ENCODE measurements at places on chromosomes 7 and 10.

- DNase-seq: no peak
These were observed 300.5 kb upstream of the SEMA3A start for GRCh38 chr7:84495128-84495527.

- no peak for DNase-seq
These were observed 239.0 kb upstream of the MKI67 start for GRCh38 chr10:128365156-128365725.

GRCh38 chr7:2919256-2919655 lies 75.1 kb upstream of the GNA12 start:
- DNase-seq: no peak

- no peak for DNase-seq
These were observed 176.1 kb downstream of the SGMS1 start for GRCh38 chr10:50447691-50448090.

DNA sequence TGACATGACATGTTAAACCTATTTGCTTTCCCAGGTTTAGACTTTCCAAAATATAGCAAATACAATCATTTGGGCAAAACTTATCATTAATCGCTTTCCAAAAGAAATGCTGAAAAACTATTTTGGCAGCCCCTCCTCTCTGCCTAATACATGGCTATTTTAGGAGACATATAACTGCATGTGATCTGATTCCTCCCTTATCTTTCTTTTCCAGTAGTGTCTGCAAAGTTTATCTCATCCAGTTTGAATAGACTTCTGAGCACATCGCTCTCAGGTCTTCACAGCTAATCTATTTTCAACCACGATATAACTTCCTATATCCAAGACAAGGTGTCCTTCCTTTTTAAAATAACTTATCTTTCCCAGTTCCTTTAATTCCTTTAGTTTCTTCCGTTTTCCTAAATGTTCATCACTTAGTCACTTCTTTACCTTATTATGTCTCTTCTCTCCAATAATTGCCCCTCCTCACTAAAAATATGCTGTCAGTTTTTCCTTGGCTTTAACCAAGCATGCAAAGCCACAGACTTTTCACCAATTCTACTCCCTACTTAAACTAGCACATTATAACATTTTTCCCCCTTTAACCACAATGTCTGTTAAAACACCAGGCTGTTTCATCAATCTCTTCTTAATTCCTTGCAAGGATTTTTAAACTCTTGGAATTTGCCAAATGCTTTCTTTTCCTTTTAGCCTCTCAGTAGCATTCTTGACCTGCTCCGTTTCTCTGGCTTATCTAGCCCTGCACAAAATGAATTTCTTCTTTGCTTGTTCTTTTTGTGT lies 24.4 kb downstream of the GNG11 start:
- DNase-seq: no peak

GRCh38 chr10:79340646-79341244 lies 6.5 kb upstream of the PPIF start:
- no peak for DNase-seq

GRCh38 chr7:50688226-50688590 lies 94.5 kb downstream of the GRB10 start:
- no peak for DNase-seq

GRCh38 chr10:131708225-131708880 lies 192.5 kb upstream of the PPP2R2D start:
- no peak for DNase-seq

DNA sequence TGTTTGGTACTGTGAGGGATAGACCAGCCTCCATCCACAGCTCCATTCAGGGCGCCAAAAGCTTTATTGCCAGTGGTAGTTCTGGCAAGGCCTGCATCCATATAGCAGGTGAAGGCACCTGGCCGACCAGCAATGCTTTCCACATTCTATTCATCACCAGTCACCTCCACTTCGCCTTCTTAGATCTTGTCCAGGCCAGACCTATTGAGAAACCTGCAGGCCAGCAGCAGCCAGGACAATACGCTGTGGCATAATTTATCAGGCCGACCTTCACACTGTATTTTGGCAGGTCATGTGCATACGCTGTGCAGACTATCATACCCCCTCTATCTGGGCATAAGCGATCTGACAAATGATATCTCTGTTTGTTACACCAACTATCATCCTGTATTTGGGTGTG lies 15.2 kb upstream of the KNDC1 start:
- DNase-seq: no peak

- DNase-seq: no peak
These were observed 111.1 kb upstream of the TCF7L2 start for GRCh38 chr10:112838784-112839481.

DNA sequence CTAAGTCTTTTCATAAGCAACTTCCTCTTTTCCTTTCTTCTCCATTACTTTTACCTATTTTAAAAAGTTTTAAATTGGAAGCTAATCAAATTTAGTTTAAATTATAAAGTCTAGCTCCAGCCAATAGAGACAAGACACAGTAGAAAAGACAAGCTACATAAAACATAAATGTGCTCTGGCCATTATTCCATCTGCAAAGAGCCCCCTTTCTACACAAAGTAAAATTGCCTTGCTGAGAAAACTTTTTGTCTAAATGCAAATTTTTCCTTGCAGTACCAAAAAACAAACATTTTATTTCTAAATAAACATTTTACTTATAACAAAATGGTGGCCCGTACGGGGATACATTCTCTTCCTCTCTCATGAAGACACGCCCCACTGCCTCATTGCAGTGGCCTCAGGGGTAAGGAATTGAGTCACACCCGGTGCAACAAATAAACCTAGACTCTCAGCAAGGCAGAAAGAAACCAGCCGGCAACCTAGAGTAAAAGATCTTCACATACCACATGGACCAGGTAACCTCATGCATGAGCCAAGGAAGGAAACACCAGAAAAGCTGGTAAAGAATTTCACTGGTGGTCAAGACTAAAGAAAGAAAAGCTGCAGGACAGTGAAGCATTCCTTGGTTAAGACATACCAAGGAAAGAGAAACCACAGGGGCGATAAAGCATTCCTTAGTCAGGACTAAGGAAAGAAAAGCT lies 71.6 kb upstream of the ZNF746 start:
- no peak for DNase-seq

DNA sequence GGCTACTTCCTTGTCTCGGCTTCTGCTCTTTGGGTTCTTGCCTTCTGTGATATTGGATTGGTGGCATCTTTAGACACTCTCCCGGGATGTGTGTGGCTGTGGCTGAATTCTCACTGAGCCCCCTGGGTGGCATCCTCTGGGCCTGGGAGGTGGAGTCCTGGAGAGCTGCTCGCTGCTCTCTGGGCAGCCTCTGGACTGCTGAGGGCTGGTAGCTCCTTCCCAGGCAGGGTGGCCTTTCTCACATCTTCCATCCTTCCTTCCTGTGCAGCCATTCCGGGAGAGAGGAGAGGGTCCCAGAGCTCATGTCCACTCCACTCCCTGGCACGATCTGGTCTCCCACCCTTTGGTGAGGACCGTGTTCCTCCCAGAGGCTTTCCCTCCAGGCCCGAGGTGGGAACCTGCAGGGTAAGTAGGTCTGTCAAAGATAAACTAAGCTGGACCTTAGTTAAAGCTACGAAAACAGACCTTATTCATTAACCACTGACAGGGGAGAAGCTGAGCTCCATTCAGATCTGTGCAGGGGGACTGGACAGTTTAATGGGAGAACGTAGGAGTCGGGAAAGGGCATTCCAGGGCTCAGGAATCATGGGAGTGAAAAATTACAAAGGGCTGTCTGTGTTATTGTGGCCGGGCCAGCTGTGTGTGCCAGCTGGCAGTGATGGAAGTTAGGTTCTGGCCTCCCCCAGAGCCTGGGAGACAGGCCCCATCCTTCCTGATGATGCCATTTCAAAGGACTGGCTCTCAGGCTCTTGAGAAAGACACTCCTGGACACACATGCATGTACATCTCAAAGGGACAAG lies 8.7 kb downstream of the ATP6V0E2 start:
- no peak for DNase-seq

DNA sequence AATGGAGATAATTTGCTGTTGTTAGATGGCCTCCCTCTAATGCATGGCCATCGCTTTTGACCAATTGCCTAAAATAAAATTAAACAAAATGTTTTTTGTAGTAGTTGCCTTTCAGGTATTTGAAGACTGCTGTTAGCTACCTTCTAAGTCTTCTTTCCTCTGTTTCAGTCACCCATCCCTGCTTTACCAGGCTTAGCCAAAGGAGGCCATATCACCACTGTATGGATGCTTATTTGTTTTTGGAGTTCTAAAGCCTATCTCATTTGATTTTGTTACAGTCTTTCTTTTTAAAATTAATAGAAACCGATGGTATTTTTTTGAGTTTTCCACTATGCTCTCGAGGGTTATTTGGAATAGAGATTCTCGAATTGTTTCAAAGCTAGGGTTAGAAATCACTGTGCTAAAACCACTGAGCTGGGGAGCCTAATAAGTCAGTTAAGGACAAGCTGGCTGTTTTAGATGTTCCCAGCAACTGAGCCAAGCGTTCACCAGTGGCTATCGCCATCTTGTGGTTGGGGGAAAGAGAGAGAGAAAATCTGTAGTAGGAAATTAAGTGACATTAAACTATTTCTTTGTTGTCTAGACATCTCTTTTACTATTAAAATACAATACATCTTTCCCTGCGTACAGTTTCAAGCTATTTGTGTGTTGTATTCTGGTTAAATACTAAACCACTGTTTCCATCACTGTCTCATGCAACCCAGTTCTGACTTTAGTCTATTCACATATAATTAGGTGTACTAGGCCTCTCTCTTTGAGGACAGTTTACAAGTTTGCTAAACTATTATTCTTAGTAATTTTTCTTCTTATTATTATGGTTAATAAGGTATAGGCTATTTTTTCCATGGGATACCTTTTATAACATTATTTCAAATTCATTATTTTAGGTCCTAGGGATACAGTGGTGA lies 52.2 kb downstream of the GPR158 start:
- DNase-seq: no peak

DNA sequence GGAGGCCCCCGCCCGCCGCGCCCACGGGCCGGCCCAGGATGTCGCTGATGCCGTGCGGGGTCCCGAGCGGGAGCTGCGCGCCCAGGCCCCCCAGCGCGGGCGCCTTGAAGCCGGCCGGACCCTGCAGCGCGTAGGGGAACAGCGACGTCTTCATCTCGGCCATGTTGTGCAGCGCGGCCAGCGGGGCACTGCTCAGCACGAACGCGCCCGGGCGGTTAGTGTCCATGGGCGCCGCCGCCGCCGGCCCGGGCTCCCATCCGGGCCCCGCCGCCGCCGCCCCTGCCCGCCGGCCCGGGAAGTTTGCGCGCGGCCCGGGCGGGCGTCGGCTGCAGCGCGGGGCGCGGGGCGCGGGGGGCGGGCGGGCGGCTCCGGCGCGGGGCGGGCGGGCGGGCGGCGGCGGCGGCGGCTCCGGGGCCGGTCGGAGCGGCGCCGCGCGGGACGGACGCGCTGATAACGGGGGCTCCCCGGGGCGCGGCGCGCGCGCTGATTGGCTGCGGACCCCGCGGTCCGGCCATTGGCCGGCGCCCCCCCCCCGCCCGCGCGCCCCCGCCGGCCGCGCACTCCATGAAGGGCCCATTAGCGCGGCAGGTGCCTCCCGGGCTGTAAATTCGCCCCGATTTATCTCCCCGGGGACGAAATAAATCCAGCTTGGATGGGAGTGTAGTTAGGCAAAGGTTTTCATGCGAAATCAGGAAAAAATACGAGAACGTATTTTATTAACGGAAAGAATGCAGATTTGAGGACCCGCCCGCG lies at the start of gene NKX6-2:
NKX6-2 (minus strand) TSS at position 425 of the 753 bp plus-strand sequence; CDS start at position 226, 199 bp downstream.
- DNase-seq: no peak

GRCh38 chr7:83824214-83824613 lies 175.3 kb upstream of the SEMA3E start:
- DNase-seq: no peak

DNA sequence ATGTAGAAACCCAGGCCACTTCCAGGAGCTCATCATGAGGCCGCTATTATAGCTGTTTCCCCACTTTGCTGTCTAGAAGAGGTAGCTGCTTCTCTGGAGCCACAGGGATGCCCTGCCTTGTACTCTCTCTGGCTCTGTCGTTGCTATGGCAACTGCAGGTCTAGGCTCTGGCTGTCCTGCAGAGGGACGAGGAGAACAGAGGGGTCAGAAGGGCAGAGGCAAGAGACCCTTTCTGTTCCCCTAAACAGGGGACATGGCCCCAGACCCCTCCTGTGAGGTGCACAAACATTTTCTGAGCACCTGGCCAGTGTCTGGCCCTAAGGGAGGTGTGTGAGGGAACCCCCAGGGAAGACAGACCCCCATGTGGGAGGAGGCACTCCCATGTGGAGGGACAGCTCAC lies 31.4 kb downstream of the ITPRIP start:
- no peak for DNase-seq

DNA sequence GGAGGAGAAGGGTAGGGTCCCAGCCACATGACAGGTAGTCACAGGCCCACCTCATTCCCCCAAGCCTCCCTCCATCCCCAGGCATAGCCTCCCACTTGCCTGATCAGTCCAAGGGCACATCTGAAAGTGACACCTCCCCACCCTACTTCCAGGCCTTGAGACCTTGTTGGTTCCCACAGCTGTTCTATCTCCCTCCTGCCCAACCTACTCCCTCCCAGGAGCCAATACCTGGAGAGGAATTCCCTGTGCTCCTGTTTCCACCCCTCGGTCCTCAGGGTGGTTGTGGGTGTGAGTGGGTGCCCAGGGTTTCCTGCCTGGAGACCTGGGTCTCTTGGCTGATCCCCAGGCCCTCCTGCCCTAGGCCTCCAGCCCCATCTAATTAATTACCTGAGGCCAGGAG lies 11.6 kb upstream of the IMPDH1 start:
- DNase-seq: no peak

- DNase-seq: no peak
These were observed 32.1 kb downstream of the KCNMA1 start for GRCh38 chr10:77605466-77605865.

GRCh38 chr10:91006001-91006751 lies 85.3 kb upstream of the ANKRD1 start:
- DNase-seq: peak; percentile 16

GRCh38 chr10:17383801-17384555 lies 70.4 kb downstream of the ST8SIA6 start:
- DNase-seq: no peak

GRCh38 chr10:104449391-104449790 lies 95.8 kb downstream of the CFAP58 start:
- DNase-seq: no peak

DNA sequence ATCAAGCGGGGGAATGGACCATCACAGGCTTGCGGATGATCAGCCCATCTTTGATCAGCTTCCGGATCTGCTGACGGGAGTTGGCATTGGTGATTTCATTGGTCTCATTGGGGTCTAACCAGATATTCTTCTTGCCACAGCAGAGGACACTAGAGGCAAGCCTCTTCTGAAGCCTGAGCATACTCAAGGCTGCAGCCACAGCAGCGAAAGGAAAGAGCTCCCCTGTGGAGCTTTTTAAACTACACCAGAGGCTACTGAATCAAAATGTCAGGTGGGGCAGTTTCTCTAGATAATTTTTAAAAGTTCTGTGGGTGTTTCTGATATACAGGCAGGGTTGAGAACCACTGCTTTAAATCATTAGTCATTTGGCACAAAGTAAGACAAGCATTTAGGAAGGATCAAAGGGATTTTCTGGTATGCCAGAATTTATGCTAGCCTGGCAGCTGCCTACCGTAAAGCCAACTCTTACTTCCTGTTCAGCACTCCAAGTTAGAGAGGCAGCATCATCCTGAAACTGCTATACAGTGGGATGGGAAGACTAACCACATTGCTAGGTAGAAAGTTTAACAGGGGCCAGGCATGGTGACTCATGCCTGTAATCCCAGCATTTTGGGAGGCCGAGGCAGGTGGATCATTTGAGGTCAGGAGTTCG lies 7.0 kb downstream of the NAPEPLD start:
- no peak for DNase-seq

Measured in stimulated activated CD8-positive, alpha-beta memory T cell treated with anti-CD3 and anti-CD28 coated beads, Interleukin-7, amount 100 ng/mL, for 1 hour (primary cell).